Sigmoid colon (tissue), 7 donors: ENCODE measurements at places on chromosomes 11 and 22. TPM values are rescaled to one million over a fixed set of nuclear protein-coding genes. Genes with fewer than 3 reads are reported as not detected.

MUC6 gene
- total RNA-seq, result not detected

KBTBD3 gene
- 7.1 TPM for total RNA-seq

DNA sequence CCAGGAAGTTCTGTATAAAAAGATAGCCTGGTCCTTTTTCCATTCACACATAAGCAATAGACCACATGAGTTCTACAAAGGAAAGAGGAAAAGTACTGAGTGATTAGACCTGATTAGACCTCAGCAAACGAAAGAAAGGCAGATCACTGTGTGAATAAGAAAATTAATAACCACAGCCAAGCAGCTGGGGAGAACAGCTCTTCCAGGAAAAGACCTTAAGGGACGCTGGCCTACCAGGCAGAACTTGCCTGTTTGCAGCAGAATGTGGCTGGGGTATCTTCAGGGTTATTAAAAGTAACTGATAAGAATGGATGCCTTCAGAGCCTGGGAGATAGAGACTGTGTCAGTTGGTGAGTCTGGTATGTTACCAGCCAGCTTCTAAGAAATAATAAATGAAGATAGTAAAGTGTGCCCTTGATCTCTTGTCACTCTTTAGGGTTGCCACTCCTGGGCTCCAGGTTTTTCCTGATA, 172.9 kb downstream of the DBX1 start:
- DNase-seq, result no peak
- no peaks in the 10 kb centered on the region for H3K36me3 ChIP-seq
- H3K27me3 ChIP-seq, result no peaks in the 10 kb centered on the region

DNA sequence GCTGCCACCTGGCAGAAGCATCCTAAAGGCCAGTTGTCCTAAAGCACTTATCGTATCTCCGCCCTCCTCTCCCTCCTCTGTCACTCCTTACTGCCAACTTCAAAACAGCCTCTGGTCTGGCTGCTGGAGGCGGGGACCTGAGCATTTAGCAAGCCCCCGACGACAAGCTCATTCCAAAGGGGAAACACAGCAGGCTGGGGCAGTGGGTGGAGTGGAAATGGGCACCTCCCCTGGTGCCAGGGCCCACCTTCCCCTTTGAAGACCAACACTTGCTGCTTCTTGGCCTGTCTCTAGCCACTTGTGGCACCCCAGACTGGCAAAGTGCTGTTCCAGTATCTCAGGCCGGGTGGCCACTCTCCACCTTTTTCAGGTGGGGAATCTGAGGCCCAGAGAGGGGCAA, 3.6 kb downstream of the MAP3K11 start:
- H3K27me3 ChIP-seq, result no peaks in the 10 kb centered on the region
- peak overlapping the region; percentile 95 for H3K27ac ChIP-seq
- no peak for DNase-seq
- peaks cover 65% of the 10 kb centered on the region for H3K4me1 ChIP-seq
- H3K4me3 ChIP-seq, result peak overlapping the region; percentile 88

PEX16 gene
- 28.2 TPM for total RNA-seq

GRCh38 chr11:61742391-61742790, 10.0 kb upstream of the MYRF start:
- no peak for DNase-seq
- H3K4me1 ChIP-seq, result no peaks in the 10 kb centered on the region
- peaks cover 6% of the 10 kb centered on the region for H3K36me3 ChIP-seq
- no peak overlapping the region for H3K27ac ChIP-seq

DNA sequence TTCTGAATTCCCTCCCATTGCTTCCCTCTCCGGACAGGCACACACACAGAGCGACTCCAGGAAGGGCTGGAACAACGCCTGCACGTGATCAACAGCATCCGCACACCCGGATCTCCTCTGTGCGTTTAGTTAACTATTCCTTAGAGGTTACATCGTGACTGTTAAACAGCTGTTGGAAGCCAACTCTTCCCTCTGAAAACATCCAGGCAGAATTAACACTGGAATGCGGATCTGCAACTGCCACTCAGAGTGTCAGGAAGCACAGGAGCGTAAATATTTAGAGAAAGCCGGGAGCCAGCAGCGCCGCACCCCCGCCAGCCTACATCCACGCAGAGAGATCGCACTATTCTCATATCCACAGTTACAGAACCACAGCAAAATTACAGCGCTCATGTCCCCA, 46.2 kb downstream of the SHANK2 start:
- H3K4me1 ChIP-seq, result peaks cover 11% of the 10 kb centered on the region
- peak; percentile 81 for DNase-seq
- no peak overlapping the region for H3K27ac ChIP-seq
- no peaks in the 10 kb centered on the region for H3K27me3 ChIP-seq
- peak overlapping the region; percentile 3 for H3K4me3 ChIP-seq
- H3K36me3 ChIP-seq, result no peaks in the 10 kb centered on the region
